ENCODE measurements at places on chromosomes 1 and 21.

DNA sequence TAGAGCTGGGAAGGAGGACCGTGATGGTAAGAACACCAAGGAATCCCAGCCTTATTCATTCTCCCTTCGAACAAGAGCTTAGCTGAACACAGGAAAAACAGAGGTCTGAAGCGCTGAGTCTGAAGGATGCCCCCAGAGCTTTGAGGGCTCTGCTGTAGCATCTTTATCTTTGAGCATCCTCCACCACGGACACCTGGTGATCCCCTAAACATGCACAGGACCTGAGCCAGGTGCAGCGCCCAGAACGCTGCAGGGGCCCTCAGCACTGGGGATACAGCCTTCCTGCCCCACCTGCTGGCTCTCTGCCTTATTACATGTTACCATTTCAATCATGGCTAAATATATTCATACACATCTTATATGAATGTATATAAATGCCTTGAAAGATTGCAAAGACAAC, 7.7 kb upstream of the GPATCH4 start:
- DNase-seq = peak; percentile 71

- no peak for DNase-seq
These were observed 205.6 kb downstream of the RHOU start for GRCh38 chr1:228940926-228941325.

DNA sequence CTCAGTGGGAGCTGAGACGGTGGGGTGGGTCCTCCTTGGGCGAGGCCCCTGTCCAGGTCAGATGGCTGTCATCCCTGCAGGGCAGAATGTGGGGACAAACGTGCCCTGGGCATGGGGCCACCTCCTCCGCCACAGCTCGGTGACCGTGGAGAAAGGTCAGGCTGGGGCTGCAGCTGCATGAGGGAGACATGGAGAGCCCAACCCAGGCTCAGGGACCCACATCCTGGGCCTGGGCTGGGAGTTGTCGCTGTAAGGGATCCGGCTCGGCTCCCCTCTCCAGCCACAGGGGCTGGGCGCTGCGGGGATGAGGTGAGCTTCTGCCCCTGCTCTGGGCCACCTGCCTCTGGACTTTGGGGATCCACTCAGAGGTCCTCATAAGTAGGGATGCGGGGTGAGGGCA, 518 bp upstream of the PLCH2 start:
- no peak for DNase-seq

- peak; percentile 61 for DNase-seq
These were observed 2.8 kb downstream of the KCNJ9 start for GRCh38 chr1:160083968-160084770.

DNA sequence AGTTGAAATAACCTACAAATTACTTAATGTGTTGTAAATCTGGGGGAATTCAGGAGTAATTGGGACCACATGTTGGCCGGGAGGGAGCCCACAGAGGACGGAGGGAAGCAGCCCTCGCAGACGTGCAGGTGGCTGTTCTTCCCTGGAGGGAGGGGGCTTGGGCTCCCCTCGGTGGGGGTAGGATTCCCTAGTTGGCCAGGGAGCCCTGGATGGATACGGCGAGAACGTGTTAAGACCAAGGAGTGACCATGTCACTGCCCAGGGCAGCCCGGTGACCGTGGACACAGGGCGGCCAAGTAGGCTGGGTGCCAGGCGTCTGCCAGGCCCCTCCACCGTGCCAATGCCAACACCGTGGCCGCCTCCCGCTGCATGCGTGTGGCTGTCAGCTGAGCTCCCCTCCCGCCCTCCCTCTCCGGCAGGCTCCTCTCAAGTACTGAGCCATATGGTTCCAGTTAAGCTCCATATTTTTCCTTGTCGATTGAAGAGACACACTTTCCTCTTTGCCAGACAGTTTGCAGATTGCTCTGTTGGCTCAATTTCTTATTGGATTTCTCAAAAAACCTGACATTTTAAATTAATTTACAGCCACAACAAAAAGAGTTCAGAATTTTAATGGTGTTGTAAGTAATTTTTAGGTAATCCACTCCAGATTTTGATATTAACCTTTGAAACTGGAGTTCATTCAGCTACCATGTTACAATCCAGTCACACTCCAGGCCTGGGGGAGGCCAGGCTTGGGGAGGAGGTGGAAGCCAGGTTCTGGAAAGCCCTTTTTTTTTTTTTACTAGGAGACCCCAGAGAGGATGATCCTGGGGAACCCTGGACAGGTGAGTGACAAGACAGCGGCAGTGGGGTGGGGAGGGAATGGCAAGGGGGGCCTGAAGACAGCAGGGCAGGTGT, 71.2 kb downstream of the CASZ1 start:
- DNase-seq = peak; percentile 49

DNA sequence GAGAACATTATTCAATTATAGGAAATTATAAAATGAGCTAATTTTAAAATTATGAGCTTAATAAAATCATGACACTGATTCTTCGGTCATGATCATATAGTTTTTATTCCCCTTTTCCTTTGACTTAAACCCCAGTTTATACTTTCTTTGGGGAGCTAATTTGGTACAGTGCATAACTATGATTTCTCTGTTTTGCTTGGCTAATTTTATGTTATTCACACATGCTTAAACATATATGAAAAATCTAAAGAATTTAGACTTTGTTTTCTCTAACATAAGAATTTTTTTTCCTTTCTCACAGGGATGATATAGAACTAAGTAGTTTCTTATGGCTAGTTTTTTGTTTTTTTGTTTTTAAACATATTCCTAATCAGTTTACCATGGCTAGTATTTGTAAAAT, 52.5 kb downstream of the STXBP3 start:
- DNase-seq = no peak

DNA sequence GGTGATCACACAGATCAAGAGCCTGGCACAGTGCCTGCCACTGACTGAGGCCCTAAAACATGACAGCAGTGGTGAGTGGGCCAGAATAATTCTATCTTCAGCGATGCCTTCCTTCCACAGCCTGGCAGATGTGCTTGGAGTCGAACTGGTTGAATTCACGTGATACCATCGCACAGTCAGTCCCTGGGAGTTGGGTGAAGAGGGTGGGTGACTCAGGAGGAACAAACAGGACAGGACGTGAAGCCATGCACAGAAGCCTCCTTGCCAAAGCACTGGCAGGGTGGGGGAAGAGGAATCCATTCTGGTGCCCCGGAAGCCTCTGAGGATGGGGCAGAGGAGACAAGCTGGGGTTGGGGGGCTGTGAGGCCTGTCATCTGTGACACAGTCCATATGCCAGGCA, 80.3 kb upstream of the WNT4 start:
- no peak for DNase-seq

GRCh38 chr21:38282921-38283320, 26.1 kb downstream of the KCNJ15 start:
- DNase-seq = no peak

- no peak for DNase-seq
These were observed 6.2 kb upstream of the FYB2 start for GRCh38 chr1:56825436-56825835.

GRCh38 chr1:183508694-183509093, 36.4 kb downstream of the SMG7 start:
- no peak for DNase-seq

DNA sequence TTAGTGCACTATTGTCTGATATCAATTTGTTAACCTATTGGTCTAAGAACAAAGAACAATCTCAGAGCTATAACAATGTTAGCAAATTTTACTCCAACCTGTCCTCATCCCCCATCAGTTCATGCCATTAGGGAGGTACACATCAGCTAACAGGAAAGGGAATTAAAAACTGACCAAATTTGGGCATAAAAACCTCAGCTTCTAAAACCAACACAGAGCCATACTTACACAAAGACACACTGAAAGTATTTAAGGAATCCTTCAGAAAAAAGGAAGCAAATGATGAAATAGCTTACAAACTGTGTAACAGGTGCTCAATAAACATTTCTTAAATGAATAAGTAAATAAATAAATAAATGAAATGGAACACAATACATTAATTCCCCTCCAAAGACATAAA, 89.2 kb downstream of the TTLL7 start:
- DNase-seq = no peak

DNA sequence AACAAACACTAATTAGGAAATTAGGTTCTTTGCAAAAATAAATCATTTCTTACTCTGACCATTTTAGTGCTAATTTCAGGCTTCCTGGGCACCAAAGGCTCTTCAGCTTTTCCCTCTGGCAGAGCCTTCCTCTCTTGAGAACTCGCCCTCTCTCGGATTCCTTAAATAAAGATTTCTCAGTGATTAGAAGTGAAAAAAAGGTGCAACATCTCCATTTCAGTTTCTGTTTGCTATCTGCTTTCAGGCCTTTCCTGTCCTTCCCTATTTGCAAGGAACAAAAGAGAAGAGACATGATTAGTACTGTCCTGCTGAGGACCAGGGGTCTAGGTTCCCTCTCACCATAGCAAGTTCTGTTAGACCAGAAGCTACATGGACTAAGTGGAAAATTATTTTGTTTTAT, 27.8 kb upstream of the CACYBP start:
- DNase-seq = no peak

DNA sequence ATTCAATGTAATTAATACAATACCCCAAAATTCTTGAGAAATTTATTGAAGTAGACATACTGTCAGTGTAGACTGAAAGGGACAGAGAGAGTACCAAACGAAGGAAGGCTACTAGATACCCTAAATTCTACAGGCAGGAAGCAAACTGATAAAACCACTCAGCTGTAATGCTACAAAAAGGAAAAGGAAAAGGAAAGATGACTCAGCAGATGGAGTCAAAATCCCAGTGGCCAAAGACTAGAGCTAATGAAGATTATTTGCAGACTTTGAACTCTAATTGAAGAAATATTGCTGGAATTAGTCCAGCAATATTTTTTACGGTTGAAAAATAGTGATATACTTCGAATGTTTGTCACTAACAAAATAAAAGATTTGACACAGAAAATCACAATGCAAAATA, 671.9 kb downstream of the BRINP3 start:
- DNase-seq = no peak

Measured in BE2C (cell line).